ENCODE measurements at places on chromosomes 6 and 20.

DNA sequence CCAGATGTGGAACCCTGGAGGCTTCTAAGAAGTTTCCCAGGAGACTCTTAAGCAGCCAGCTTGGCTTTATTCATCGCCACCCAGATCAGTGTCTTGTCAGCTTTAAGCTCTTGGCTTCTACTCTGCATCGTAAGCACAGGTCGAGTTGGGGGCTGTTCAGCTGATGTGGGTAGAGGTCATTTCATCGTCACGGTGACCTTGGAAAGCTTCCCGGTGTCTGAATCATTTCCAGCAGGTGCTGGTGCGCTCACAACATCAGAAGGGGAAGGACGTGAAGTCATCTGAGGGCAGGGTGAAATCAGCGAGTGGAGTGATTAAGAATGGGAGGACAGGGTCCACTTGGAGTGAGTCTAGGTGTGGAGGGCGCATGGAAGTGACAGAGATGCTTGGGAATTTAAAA is 112.6 kb downstream of the SASH1 start:
- DNase-seq: no peak

GRCh38 chr6:169239181-169239580 is 14.5 kb downstream of the THBS2 start:
- no peak for DNase-seq

- no peak for DNase-seq
These were observed 67.5 kb upstream of the COL21A1 start for GRCh38 chr6:56314683-56315523.

- DNase-seq: no peak
These were observed 6.0 kb downstream of the MMP24OS start for GRCh38 chr20:35271904-35272303.

DNA sequence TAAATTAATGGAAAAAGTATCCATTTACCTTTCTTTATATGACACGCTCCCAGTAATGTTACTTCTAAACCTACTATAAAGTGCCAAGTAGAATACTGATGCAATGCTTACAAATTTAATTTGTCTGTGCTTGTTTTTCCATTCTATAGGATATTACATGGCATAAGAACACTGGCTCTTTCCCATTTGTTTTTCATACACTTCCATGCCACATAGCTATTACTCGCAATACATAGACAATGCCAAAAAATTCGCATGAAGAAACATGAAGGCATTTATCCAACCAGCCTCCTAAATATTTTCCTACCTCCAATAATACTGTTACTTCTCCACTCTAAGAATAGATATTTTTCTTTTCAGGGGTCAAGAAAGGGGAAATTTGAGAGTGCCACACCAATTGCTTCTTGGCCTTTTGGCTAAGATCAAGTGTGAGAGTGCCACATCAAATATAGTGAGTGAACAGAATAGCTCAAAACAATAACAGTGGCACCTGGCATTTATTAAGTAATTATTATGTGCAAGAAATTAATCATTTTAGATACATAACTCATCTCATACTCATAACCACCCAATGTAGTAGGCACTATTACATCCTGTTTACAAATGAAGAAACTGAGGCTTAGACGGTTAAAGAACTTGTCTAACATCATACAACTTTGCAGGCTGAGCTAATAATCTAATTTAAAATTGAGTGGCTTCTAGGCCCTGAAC is 845 bp upstream of the DST start:
- DNase-seq: no peak

GRCh38 chr6:35943390-35943789 is 22.5 kb upstream of the SRPK1 start:
- DNase-seq: no peak

DNA sequence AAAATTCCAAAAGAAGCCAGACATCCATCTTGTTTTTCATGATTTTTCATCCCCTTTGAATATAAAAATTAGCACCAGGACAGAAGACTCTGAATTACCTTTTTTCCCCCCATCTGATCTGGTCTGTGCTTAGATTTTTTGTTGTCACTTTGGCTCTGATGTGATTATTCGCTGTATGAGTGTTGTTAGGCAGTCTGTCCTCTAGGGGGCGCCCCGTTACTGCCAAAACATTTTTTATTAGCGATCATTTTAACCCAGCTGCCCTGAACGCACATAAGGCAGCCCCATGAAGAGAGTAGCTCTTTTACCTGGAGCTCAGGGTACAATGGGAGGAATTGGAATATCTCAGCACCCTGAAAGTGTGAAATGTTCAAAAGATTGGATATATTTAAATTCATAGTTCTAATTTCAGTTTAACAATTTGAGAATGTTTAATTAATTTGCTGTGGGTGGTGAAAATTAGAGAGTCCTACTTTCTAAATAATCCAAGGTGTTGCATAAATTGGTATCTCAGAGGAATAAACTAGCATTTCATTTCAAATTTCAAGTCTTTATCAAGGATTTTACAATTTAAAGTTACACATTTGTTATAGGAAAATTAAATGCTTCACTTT is 60.8 kb downstream of the PRPH2 start:
- DNase-seq: no peak
